ENCODE measurements at places on chromosomes 2 and 18. TPM values are rescaled to one million over a fixed set of nuclear protein-coding genes. Genes with fewer than 3 reads are reported as not detected.
A peak's percentile ranks its signal among the peaks of the same experiment; 100 is the strongest.

GRCh38 chr2:239026711-239027361 is 179.0 kb downstream of the TWIST2 start:
- H3K36me3 ChIP-seq: no peaks in the 10 kb centered on the region
- H3K27ac ChIP-seq: no peak overlapping the region
- no peaks in the 10 kb centered on the region for H3K27me3 ChIP-seq
- H3K4me3 ChIP-seq: no peak overlapping the region
- H3K4me1 ChIP-seq: peaks cover 7% of the 10 kb centered on the region

GRCh38 chr18:78857314-78858150 is 122.1 kb upstream of the SALL3 start:
- no peak for DNase-seq
- no peaks in the 10 kb centered on the region for H3K4me1 ChIP-seq
- no peak overlapping the region for H3K27ac ChIP-seq
- H3K36me3 ChIP-seq: no peaks in the 10 kb centered on the region
- H3K4me3 ChIP-seq: no peak overlapping the region

DNA sequence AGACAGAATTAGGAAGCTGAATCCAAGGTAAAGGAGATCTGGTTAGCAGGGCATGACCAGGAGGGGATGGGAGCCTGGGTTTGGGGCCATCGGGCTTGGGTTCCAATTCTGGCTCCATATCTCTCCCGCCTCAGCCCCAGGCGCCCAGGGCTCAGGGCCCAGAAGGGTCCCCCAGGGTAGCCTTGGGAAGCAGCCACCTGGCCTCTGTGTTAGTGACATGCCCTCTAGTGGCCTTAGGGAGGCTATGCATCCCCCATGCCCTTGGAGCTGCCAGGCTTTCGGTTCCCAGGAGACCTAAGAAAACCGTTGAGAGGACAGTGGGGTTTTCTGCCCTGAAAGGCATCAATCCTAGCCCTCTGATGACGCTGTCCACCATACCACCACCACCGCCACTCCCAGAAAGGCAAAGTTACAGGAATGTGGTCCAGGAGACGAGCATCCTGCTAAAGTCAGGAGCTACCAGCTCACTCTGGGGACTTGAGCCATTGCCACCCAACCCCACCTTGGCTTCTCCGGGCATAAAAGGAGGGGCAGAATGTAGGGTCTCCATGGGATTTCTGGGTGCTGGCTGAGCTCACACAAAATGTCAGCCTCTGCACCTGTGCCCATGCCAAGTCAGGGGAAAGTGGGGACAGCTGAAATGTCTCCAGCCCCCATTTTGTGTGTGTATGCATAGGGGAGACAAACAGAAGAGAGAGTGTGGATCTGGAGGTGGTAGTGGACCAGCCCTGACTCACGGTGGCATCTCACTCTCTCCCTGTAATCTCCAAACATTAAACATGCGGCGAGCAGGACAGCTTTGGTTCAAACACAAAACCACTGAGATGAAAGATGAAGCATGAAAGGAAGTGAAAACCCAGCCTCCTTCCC is 56.5 kb downstream of the EMX1 start:
- no peak overlapping the region for H3K27ac ChIP-seq
- no peak overlapping the region for H3K4me3 ChIP-seq
- no peaks in the 10 kb centered on the region for H3K4me1 ChIP-seq
- H3K36me3 ChIP-seq: no peaks in the 10 kb centered on the region
- DNase-seq: no peak

DNA sequence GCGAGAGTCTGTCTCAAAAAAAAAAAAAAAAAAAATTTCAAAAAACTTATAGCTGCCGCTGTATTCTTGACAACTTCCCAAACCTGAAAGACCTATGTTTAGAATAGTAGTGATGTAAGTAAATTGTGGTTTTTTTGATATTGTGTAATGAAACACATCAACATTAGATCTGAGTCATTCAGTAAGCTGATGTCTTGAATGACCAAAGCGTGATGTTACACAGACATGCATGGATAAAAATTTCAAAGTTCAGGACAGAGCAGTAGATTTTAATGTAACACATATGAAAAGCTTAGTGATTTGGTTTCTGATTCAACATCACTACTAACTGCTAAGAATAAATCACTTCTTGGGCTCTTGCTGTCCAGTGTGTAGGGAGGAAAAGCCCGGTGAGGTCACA is 69.3 kb upstream of the MEX3C start:
- H3K27ac ChIP-seq: no peak overlapping the region
- no peaks in the 10 kb centered on the region for H3K27me3 ChIP-seq
- no peaks in the 10 kb centered on the region for H3K4me1 ChIP-seq

- no peak overlapping the region for H3K4me3 ChIP-seq
- H3K27me3 ChIP-seq: no peaks in the 10 kb centered on the region
- H3K27ac ChIP-seq: peak overlapping the region; percentile 64
These were observed 650.6 kb downstream of the SLC4A3 start for GRCh38 chr2:220278022-220278421.

DNA sequence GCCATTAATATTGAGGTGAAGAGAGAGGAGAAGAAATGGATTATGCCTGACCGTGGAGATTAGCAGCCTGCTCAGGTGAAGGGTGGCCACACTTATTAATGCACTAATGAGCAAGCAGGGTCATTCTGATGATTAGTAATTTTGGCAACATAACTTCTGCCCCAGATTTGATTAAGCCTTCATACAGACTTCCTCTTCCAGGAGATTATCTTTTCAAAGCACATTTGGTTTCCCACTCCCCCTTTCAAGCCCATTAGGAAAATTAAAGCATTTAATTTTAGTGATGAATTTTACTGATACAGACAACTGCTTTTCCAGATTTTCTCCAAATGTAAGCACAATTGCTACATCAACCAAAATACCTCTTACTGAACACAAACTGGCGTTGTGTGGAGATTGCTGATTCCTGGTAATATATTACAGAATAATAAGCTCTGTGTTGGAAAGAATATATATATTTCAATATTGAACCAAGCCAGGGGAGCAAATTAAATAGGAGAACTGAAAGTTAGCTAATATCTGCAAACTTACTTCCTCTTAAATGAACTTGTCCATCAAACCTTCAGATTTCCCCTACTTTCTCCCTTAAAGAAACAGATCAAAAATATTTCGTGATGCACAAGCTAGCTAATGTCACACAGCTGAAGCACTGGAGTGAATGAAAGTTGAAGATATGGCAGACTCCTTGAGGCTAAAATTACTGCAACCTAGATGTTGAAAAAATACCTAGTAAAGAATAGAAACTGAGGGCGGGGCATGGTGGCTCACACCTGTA is 140.8 kb downstream of the FAM210A start:
- no peaks in the 10 kb centered on the region for H3K4me1 ChIP-seq
- H3K4me3 ChIP-seq: no peak overlapping the region
- H3K27ac ChIP-seq: no peak overlapping the region
- DNase-seq: no peak

SLC4A5 gene
- total RNA-seq: 0.11 TPM

RBM44 gene
- 8.5 TPM for total RNA-seq

MALL gene
- total RNA-seq: 38.5 TPM

All from ascending aorta (tissue), 2 donors.